HS-27A (cell line): ENCODE measurements at places on chromosomes 11 and 22.

DNA sequence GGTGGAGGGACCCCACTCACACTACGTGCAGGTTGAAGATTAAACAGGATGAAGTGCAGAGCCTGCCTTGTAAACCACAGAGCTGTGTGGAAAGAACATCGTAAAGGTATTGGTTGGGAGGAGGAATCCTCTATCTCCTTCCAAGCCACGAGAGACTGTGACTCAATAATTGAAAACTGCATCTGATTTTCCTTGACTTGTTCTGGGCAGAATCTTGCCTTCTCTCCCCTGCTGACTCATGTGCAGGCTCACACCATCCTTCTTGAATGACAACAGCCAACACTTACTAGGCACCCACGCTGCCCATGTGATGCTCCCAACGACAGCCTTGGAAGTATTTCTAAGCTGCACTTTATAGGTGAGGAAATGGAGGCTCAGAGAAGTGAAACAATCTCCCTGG lies 563.0 kb downstream of the MIAT start:
- DNase-seq = no peak

GRCh38 chr11:79198898-79199250 lies 242.0 kb downstream of the TENM4 start:
- no peak for DNase-seq

GRCh38 chr11:104286129-104286528 lies 122.2 kb upstream of the PDGFD start:
- no peak for DNase-seq

- DNase-seq = no peak
Observed at GRCh38 chr11:18564149-18564548, 24.4 kb downstream of the UEVLD start.

GRCh38 chr11:60316317-60316716 lies 10.7 kb upstream of the MS4A6E start:
- no peak for DNase-seq

GRCh38 chr11:1983601-1983961 lies 14.1 kb downstream of the H19 start:
- DNase-seq = no peak

DNA sequence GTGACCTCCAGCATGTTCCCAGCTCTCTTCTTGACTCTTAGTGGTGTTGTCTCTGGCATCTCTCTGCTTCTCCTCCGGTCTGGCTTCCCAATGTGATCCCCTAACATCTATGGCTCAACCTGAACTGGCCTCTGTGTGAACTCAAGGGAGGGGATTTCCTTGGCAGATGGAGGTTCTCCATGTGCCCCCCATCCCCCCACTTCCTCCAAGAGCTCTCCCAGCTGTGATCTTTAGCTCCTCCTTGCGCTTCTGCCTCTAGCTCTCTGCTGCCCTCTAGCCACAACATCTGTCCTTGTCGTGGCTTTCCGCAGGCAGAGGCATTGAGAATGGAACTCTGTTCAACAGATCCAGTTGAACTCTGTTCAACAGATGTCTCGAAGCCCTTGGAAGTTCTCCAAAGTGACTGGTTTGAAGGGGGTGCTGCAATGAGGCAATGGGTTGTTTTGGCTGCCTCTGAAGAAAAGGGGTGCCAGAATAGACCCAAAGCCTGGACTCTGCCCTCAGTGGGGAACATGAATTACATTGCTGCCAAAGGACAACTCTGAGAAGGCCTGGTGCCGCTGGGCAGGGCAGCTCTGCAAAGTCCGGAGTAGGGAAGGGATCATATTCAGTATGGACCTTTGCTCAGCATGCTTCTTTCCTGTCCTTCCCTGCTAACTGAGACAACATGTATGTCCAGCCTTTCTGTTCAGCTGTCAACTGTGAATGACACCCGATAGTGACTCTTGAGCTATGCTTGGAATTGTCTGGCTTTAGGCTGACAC lies 61.9 kb downstream of the ADM start:
- DNase-seq = peak; percentile 77

- no peak for DNase-seq
Observed at GRCh38 chr11:132987936-132988335, 544.4 kb downstream of the OPCML start.

GRCh38 chr22:35660291-35661127 lies 12.3 kb downstream of the APOL6 start:
- no peak for DNase-seq

DNA sequence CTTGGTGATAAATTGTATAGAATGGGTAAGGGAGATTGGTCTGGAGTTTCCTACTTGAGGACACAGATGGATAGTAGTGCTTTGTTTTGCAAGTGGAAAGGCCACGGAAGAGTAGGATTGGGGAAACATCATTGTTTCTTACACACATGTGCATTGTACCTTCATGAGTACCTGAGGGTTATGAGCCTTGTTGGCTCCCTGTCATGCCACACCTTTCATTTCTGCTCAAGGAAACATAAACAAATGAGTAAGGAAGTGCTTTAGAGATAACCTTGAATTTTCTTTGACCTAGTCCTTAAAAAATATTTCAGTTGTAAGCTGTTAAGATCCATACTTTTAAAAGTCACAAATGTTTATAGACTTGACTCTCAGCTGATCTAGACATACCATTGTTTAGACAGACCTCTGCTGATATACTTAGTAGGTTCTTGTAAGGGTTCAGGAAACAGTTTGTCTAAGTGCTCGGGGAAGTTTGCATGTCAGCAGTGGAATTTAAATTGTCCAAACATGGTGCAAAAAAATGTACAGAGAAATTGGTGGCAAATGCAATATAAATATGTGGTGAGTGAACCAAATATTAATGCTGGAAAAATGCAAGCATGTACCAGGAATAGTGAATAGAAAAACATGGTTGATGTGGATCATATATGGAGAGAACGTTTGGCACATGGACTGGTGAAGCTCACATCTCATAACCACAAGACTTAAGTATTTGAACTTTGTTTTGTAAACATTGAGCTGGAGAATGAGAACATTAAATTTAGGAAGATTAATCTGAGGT lies 40.9 kb downstream of the GAS2 start:
- no peak for DNase-seq

DNA sequence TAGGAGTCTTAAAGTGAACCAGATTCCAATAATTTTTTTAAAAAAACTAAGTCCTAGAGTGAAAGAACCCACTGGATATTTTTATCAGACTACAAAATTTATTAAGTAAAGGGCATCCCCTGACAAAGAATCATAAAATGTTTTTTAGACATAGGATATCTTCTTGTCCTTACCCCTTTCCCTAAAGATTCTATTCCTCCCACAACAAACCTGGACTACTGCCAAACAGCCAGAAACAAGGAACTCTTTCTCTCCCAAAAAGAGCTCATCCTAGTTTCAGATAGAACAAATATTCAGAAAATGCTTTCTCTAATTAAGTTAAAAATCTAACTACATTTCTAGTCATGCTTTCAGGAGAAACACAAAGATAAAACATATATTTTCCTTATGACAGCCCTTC lies 327.1 kb downstream of the FAM181B start:
- no peak for DNase-seq

GRCh38 chr11:8335186-8335585 lies 71.5 kb upstream of the LMO1 start:
- no peak for DNase-seq

GRCh38 chr11:114309517-114309916 lies 13.3 kb downstream of the NNMT start:
- DNase-seq = no peak

DNA sequence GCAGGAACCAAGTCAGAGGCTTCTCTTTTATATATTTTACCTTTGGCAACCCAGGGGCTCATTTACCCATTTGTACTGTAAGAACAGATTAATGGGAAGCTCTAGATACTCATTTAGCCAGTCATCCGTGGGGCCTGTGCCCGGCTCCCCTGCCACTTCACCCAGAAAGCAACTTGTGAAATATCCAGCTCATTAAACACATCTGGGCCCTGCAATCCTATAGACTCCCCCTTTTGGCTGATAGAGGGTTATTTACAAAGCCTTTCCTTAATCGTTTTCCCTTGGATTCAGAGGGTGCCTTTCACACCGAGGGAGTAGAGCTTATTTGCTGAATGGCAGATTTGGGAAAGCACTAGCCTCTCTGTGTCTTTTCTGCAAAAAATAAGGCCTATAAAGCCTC lies 118.7 kb upstream of the SORL1-AS1 start:
- DNase-seq = no peak

DNA sequence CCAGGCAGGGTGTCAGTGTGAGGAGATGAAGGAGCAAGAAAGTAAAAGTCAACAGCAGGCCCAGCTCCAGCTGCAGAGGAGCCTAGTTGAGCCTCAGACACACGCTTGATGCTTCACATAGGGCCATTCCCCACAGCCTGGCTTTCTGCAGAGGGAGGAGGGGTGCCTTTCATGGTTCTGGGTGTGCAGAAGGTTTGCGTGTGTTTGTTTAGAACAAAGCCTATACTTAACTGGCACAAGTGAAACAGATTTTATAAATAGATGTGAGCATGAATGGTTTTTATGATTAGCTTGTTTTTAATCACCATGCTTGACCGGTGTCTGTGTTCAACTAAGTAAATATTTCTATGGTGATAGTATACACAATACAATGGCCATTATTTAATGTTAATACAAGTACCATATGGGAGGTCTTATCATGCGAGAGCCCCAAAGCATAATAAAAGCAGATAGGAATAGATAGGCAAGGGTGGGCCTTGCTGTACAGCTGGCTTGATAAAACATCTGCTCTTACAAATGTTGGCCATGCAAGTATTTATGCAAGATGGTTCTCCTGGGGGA lies 290.2 kb downstream of the ETS1 start:
- no peak for DNase-seq

DNA sequence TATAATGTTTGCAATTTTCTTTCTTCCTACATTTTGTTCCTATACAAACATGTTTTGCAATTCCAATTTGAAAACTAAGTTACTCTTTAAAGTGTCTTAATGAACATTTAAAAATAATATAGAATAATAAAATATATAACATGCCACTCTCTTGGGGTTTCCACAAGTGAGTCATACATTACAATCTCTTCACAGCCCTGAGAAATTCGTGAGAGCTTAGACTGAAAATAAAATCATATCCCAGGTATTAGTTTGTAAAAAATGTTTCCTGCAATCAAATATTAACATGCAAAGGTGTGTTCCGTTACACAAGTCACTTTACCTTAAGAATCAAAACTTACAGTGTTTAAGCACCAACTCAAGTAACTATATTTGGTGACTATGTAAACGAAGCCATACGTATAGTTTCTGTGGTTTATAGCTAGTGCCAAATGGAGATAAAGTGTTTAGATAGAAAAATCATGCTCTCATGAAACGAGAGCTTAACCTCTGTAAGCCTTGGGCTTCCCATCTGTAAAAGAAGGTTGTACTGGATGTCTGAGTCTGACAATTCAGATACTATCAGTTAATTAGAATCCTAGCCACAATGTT lies 253.6 kb upstream of the ANO3 start:
- DNase-seq = no peak

GRCh38 chr22:20463324-20464095 lies 25.9 kb upstream of the SCARF2 start:
- DNase-seq = no peak

- DNase-seq = no peak
Observed at GRCh38 chr11:35664977-35665441, 2.4 kb downstream of the TRIM44 start.

GRCh38 chr22:49091917-49092545 lies 735.6 kb downstream of the BRD1 start:
- DNase-seq = no peak

GRCh38 chr11:29564486-29564885 lies 452.3 kb downstream of the KCNA4 start:
- DNase-seq = no peak
